Transverse colon (tissue), 4 donors: ENCODE measurements at places on chromosomes 11 and 22.

DNA sequence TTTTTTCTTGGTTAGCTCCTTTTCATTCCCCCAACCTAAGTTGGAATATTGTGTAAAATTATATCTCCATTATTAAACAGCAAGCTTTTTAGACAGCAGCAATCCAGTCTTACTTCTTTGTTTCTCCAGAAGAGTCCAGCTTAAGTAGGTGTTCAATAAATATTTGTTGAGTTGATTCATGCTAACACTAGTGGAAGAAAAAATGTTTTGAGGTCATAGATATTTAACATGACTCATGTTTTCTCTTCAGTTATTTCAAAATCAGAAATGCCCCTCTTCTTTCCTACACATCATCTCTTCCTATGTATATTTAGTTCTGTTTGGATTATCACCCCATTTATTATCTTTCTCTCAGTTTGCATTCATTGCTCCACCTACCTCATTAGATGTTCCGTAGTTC lies 20.3 kb downstream of the CCDC83 start:
- DNase-seq: no peak

- DNase-seq: peak; percentile 9
Observed at GRCh38 chr11:58832056-58832645, 12.4 kb downstream of the GLYATL2 start.

DNA sequence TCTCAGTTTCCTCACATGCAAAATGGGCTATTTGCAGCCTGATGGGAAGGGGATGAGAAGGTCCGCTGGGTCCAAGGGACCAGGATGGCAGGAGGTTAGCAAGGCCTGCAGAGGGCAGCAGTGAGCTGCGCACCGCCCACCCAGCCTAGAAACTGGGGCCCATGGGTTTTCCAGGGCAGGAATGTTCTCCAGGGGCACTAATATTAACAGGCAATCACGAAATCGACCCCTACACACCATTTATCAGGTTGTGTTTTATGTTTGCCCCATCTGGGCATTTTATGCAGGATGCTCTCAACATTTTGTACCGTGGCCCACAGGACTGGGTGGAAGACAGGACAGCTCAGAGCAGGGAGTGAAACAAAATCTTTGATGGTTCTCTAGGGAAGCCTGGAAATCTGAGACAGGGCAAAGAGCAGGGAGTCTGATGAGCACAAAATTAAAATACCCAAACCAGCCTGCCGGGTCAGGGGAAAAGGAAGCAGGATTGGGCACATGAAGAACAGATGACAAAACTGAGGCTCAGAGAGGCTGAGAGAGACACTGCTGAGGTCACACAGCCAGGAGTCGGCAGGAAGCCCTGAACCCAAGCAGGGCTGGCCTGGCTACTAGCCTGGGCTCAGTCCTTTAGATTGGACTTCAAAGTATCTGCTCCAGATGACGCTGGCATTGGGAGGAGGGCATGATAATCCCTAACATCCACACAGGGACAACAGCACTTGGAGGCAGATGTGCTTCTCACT lies 1.6 kb upstream of the BCR start:
- DNase-seq: peak; percentile 72

DNA sequence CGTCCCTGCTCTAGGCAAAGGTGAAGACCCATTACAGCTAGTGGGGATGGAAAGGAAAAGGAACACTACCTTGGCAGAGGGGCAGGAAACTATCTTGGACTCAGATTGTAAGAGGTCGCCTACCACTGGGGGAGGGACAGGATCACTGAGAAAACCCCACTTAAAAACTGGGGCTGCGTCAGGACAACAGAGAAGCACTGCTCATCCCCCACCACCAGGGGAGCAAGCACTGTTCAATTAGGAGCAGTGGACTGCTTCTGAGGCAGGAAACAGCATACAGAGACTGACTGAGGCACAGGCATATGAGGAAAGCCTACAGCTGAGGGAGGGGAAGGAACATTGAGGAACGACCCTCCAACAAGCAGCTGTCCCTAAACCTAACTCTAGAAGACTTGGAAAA lies 20.8 kb upstream of the DLAT start:
- no peak for DNase-seq

DNA sequence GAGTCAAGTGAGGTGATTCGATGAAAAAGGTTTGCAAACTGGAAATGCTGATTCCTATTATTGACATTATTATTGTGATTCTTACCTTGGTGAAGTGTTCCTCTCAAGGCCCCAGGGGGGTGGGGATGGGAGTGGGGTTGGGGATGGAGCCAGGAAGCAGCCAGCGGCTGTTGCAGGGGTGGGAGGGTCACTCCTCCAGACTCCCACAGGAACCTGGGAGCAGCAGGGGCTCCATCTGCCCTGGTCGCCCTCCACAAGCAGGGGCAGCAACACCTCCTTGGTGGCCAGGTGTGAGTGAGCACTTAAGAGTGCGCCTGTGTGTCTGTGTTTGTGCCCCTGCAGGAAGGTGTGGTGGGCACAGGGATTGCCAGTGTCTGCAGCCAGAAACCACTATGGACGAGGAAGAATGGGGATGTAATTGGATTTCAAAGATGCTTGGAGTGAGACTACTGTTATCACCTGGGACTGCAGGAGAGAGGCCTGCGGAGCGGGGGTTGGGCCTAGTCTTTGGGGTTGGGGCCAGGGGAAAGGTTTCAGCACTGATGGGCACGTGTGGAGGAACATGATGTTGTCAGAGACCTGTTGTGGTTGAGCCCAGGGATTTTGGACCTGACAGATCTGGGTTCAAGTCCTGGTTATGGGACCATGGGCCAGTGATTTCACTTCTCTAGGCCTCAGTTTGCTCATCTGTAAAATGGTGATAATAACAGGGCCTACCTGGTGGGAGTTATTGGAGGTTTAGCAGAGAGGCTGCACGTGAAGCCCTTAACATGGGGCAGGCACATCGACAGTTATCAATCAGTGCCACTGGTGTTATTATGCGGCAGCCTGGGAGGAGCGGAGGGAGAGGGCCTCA lies 3.6 kb upstream of the TP53I11 start:
- no peak for DNase-seq

- no peak for DNase-seq
Observed at GRCh38 chr11:27406498-27407354, 43.7 kb upstream of the CCDC34 start.

GRCh38 chr11:117919781-117920221 lies 9.4 kb downstream of the TMPRSS13 start:
- no peak for DNase-seq

DNA sequence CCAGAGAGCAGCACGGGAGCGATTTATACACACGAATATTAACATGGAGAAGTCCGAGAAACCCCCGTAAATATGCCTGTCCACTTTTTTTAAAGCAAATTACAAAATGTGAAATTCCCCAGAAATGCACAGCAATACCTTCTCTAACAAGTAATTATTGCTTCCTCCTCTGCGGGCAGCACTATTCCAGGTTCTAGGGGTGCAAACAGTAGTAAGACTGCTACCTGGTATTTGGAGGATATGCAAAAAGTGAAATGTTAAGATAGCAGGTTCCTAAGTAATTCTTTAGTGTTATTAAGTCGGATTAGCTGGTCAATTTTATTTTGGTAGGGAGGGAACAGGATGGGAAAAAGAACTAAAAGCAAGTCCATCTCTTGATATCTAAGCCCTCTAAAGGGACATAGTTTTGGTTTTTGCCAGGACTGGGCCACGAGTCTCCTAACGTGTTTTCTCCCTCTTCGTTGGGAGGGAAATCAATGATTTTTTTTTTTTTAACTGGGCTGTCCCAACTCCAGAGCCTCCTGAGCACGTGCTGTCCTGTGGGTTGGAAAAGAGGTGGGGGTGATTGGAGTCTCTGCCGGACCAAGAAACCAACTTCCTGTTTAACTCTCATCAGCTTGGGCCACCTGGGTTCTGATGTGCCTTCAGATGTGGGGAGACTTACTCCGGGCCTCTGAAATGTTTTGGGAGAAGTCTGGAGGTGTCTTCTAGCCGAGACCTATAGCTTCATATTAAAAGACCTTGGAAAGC lies 1.7 kb upstream of the XBP1 start:
- peak; percentile 38 for DNase-seq

DNA sequence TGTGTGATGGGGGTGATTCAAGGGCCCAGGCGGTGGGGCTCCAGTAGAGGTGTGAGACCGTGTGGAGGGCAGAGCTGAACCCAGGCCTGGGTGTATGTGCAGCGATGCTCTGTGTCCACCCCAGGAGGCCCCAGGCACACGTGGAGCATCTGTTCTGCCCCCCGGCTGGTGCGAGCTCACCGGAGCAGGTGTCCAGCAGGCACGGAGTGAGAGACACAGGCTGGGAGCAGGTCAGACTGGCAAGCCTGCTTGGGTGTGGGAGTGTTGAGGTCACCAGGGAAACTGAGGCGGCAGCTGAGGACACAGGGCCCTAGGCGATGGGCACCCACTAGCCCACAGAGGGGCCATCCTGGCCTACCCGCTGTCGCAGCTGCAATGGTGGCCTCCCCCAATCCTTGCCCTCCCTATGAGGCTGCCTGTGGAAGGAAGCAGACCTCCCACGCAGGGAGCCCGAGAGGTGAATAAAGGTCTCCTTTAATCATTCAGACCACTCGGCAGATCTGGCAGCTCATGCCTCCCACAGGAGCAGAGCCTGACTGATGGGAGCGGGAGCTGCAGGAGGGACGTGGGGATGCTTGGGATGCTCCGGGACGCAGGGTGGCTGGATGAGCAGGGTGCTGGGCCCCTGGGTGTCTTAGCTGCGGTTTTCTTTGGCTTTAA lies 1165.1 kb downstream of the BRD1 start:
- no peak for DNase-seq

- no peak for DNase-seq
Observed at GRCh38 chr11:135073870-135074269, 661.8 kb upstream of the B3GAT1 start.

DNA sequence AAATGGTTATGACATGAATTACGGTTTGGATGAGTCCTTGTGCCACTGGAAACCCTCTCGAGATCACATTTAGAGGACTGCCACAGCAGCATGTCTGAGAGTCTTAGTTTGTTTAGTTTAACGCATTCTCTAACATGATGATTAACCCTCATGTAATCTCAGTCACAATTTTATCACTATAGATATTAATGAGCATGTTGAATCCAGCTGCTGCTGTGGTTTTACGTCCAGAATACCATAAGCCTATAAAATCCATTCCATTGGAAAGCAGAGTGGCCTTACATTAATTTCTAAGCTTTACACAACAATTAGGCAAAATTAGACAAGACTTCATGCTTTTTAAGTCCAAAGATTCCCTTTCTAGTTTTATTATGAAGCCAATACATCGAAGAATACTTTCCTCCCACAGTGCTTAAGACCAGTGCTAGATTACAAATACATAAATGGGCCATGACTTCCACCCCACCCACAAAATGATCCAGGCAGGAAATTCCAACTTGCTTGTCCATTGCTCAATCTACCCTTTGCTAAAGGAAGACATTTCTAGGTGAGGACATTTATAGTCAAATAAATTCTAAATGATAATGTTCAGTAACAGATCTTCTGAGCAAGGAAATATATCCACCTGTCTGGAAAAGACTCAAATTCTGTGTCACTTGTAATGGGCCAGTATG lies 3.5 kb upstream of the ELMOD1 start:
- no peak for DNase-seq

DNA sequence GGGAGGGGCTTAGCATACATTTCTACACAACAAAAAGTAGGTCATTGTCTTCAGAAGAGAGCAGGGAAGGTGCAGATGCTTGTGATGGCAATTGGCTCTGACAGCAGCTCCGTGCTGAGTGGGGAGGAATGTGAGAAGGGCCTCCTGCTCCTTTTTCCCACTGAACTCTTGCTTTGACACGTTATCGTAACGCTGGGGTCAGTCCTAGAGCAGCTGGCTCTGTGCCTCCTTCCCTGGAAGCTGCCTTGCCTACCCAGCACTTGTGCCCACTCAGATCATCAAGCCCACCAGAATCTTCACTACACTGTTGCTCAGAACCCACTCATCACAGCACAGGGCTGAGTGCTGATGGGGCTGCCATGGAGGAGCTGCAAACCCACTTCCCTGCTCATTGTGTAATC lies 14.9 kb upstream of the NAV2 start:
- DNase-seq: no peak

DNA sequence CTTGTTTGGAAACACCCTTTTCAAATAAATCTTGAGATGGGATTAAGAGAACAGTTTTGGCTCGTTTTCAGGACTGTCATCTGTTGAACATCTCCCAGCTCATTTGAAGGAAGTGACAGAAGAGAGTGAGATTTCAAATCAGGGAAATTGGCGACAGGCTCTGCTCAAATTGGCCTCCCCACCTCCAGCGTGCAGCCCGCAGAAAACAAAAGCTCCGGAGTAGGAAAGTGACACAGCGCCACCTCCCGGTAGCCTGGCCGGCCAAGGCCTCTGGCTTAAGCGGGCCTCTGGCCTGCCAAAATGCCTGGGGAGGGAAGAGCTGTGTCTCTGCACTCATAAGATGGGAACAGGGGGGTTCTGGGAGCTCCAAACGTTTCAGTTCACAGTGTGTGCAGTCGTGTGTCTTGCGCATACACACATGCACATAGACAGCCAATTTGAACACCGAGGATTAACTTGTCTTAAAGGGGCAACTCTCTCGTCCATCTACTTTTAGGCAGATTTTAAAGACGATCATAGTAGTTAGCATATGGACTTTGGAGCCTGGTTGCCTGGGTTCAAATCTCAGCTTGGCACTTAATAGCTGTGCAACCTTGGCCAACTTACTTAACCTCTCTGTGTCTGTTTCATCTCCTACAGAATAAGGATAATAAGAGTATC lies 132.7 kb upstream of the RCN1 start:
- peak; percentile 45 for DNase-seq

GRCh38 chr11:70914496-70914895 lies 337.9 kb downstream of the SHANK2 start:
- no peak for DNase-seq

DNA sequence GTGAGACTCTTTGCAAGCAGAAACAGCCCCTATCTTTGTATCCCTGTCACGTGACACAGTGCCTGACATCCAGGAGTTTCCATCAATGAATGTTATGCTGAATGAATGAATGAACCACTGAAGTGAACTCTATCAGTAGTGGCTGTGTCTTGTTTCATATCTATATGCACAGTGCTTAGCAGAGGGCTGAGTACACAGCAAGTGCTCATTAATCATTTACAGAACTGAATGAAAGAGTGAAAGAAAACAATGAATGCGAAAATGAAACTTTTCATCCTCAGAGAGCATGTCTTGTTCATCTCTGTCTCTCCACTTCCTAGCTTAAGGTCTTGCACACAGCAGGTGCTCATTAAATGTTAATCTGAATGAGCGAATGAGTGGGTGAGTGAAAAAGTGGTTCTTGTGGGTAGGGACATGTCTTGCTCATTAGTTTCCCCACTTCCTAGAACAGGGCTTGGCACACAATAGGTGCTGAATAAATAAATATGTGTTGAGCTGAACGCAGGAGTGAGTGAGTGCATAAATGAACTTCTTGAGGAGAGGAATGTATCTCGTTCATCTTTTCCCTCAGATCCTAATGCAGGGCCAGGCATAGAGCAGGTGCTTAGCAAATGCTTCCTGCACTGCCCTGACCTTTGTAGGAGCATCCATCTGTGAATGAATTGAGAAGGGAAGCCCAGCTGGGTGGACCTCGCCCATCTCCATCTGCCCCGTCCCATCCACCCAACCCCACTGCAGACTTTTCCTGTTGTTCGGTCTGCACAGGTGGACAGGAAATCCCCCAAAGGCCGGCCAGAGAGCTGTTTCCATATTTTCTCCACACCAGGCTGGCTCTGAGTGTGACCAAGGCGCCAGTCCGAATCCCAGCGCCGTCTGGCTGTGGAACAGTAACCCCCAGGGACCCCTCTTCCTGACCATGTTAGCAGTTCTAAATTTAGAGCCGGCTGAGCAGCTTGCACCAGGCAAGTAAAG lies 113.4 kb upstream of the CRYBB3 start:
- no peak for DNase-seq
